Stimulated activated CD4-positive, alpha-beta T cell treated with anti-CD3 and anti-CD28 coated beads, Interleukin-1b, Interleukin-23, amount 100 ng/mL, for 1 hour (primary cell): ENCODE measurements at places on chromosomes 7 and 10.
A peak's percentile ranks its signal among the peaks of the same experiment; 100 is the strongest.

- no peak for DNase-seq
Measured at GRCh38 chr10:92242910-92243671, 47.8 kb downstream of the CPEB3 start.

DNA sequence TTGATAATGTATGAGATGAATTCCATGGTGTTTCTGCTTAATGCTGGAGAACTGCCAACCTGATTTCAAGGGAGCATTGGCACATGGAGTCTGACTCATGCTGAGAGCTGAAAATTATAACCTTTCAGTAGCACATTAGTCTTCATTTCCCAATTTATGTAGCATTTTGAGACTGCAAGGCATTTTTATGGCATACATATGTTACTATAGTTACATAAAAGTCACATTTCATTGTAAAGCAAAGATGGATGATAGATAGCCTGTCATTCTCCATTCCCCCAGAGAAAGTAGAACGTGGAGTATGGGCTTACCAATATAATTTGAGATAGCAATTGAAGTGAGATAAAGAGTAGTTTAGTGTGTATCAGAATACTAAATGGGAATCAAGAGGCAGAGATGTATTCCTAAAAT, 103.1 kb downstream of the SLC16A9 start:
- no peak for DNase-seq

DNA sequence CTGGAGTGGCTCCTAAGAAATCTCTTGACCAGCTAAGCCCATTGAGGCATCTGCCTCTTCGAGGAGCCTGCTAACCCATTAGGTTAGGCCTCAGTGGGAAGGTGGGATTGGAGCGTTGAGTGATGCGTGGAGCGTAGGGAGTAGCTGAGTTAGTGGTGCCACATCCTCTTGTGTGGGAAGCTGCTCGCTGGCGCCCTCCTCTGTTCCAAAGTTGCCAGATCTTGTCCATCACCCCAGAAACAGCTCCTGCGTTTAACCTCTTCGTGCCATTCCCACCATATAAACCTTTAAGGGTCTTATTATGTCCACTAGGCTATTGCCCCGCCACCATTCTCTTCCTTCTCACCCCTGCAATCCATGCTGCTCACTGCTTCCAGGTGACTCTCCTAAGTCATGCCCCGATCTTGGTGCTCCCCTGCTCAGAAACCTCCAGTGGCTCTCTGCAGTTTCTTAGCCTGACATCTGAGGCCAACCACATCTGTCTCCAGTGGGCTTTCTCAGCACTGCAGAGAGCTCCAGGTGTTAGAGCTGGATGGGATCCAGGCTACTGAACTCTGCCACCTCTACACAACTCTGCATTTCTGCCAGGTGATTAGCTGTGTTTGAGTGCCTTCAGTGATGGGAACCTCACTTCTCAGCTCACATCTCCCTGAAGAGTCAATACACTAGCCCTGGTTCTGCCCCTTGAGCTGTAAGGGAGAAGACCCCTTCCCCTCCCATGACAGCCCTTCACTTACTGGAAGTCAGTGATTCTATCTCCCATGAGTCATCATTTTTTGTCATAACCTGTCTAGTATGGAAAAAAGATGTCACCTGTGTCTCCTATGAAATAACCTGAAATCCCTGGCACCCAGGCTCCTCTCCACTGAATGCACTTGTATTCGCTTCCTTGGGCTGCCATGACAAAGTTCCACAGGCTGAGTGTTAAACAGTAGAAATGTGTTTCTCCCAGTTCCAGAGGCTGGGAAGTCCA, 65.0 kb upstream of the FGFR2 start:
- DNase-seq: no peak

DNA sequence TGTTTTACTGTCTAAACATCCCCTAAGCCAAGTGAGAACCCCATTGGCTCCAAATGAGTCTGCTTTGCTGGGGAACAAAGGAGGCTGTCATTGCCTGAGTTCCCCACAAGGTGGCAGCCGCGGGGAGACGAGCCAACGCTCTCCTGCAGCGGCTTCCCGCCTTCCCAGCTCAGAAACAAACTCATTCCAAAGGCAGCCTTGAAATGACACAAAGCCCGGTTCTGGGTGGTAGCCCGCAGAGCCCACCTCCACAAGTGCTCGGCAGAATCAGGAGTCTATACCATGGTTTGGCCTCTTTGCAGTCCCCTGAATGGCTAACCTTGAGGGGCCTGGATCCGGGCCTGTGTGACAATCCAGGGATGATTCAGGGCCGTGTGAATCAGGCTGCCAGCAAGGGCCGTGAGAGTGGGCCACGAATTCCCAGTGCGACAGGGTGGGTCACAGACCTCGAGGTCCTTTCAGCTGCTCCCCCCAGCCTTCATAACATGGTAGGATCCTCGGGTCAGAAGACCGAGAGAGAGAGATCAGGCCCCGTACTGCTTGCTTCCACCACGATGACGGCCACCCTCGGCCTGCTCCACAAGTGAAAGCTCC, 79.7 kb downstream of the DLG5 start:
- peak; percentile 41 for DNase-seq

DNA sequence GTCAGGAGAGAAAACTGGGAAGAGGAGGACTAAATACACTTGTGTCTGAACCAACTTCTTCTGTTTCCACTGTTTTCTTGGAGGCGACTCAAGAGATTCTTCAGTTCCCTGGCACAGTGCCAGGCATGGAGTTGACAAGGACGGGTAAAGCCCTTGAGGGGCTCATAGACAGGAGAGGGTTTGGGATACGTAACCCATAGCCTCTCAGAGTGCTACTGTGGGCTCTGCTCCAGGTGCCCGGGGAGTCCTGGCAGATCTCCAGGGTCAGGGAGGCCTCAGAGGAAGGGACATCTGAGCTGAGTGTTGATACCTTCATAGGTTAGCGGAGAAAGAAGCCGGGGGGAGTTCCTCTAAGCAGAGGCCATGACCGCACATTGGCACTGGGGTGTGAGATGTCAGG, 42.0 kb downstream of the GALNT17 start:
- no peak for DNase-seq

- no peak for DNase-seq
Measured at GRCh38 chr7:1979591-1980560, 252.9 kb downstream of the MAD1L1 start.

DNA sequence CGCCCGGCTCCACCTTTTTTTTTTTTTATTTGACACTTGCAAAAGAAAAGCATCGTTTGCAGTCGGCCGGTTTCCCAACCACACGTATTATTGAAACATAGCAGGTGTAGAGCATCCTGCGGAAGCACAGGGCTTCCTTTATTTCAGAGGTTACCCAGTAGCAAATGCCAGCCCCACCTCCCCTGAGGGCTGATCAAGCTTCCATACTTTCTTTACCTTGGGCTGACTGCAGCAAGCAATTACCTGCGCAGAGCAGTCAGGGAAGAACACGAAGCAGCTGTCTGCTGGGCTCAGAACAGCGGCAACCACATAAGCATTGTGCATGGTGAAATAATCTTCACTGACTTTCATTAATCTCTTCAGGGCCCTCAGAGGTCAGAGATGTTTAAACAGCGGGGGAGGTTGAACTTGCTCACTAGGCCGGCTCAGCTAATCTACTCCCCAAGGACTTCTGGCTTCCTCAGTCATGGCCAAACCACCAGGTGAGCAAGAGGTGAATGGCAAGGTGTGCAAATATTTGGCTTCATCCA, 784.7 kb upstream of the AUTS2 start:
- DNase-seq: no peak

DNA sequence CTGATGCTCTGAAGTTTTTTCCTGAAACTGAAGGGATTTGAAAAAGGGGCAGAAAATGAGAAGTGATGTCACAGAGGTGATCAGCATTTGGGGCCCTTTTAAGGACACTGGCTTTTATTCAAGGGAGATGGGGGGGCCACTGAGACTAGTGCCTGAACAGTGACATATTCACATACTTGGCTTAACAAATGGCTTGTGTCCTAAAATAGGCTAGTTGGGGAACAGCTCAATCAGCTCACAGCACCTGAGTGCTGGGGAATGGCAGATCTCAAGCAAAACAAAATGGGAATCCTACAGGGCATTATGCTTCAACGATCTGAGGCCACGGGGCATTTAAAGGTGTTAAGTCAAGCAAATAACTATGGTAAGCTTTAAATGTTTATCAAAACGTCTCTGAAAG, 90.1 kb downstream of the UBE2H start:
- no peak for DNase-seq

DNA sequence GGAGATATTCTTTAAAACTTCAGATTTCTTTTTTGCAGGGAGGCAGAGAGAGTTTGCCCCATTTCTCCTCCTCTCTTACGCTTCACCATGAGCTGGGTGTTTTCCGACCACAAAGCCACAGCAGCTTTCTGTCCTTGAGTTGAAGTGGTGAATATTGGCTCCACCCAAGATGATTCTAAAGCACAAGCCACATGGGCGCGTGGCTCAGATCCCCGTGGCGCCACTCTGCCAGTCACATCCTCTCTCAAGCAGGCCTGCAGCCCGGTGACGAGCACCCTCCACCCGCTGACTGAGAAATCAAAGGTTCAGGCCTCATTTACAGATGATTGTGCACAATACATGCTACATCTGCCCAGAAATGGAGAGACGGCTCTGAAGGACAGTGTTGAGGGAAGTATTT, 27.6 kb upstream of the RNF32 start:
- DNase-seq: peak; percentile 36

- no peak for DNase-seq
Measured at GRCh38 chr10:110278562-110279406, 25.9 kb downstream of the SMNDC1 start.

- DNase-seq: no peak
Measured at GRCh38 chr10:13776861-13777311, 190.1 kb downstream of the PRPF18 start.

GRCh38 chr7:12695965-12696364, 8.5 kb downstream of the ARL4A start:
- no peak for DNase-seq

DNA sequence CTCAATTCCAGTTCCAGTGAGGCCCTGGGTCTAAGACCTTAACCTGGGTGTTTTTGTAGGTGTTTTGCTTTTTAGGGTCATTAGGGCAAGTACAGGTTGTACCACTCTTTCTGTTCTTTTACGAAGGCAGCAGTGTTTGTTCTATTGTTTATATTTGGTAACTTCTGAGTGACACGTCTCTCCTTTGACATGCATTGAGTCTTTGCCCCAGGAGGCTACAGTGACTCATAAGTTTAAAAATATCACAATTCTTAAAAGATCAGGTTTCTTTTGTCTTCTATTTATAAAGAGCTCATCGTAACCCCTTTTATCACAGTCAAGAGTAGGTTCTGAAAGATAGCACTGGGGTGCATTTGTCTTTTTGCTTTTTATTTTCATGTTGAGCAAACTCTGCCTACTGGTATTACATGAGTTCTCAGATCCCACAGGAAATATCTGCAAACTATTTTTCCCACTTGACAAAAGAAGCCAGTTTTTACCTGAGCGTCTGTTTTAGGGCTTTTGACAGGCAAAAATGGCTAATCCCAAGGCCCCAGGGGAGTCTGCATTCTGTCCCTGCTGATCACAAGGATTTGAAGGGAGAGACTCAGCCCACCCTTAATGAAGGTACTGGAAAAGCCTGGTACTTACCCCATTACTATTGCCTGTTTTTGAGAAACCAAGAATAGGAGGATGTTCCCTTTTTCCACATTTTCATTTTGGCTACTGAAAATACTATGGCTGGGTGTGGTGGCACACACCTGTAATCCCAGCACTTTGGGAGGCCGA, 7.9 kb downstream of the NUDT13 start:
- no peak for DNase-seq

DNA sequence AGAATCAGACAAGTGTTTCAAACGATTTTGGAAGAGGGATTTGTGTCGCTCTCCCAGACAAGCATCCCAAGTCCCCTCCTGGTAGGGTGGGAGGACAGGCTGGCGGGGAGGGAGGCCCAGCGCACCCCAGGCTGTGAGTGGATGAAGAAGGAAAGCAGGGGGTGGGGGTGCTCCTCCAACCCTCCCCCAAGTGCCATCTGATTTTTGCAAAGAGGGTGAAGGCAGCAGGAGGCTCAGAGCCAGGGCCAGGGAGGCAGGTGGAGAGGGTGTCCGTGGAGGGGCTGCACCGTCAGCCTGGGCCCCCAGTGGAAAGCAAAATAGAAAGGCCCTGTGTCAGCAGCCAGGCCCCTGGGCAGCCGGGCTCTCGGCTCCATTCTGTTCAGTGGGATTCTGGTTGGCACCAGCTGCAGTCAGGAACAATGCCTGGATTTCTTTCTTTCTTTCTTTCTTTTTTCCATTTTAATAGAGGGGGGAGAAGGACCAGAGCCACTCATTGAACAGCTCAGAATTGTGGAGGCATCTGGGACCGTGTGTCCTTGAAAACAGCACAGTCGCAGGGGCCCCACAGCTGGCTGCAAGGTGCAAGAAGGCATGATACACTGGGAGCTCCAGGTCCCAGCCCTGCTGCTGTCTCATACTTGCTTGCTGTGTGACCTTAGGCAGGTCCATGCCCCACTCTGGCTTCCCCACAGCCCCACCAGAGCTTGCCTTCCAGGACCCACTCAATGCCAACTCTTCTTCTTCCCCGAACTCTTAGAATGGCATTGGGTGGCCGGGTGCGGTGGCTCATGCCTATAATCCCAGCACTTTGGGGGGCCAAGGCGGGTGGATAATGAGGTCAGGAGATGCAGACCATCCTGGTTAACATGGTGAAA, 7.1 kb upstream of the ZMIZ1 start:
- no peak for DNase-seq

DNA sequence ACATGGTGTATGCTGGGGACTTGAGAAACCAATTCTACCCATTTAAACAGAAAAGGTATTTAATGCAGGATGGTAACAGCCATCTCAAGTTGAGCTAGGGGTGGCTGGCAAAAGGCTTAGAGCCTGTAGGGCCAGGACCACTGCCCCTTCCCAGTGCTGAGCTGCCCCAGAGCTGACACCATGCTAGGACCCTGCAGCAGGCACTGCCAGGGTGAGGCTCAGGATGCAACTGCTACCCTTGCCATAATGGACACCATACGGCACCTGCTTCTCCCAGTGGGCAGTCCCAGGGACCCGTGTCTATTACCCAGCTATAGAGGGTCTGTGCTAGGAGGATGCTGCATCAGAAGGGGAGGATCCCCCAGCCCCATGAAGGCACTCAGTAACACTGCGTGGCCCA, 160.7 kb upstream of the ADCY1 start:
- no peak for DNase-seq

DNA sequence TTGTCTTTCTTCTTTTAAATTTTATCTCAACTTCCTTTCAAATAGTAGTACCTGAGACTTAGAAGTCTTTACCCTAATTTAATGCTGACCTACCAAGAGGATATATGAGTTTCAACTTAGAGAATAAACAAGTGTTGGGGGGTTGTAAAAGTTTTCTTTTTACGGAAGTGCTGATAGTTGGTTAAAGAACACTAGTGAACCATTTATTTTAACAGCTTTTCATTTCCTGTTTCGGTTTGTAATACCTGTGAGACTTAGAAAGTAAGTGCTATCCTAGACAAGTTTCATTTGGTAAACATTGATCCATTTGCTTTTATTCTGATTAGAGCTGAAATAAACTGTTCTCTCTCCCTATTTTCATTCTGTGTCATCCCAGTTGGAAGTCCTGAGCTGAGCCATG, 683.1 kb upstream of the SORCS1 start:
- DNase-seq: no peak

GRCh38 chr7:104017001-104017400, 27.5 kb upstream of the RELN start:
- DNase-seq: no peak

DNA sequence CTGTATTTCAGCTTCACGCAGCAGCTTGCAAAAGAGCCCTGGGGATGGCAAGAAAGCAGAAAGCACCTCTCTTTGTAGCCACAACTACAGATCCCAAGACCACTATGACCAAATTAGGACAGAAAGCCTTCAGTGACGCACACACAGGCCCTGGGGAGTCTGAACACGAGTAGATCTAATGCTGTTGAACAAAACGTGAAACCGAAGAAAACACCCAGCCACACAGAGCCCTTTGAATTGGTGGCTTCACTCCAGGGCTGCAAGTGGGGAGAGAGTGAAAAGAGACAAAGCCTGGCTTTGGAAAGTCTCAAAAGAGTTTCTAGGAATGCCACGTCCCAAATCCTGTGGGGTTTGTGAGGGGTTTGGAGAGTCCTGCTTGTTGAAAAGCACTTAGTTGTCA, 28.4 kb downstream of the PLXNA4 start:
- DNase-seq: no peak
